H4 (cell line): ENCODE measurements at places on chromosomes 4 and X.

- DNase-seq: no peak
Observed at GRCh38 chr4:7652451-7652881, 217.7 kb upstream of the PSAPL1 start.

DNA sequence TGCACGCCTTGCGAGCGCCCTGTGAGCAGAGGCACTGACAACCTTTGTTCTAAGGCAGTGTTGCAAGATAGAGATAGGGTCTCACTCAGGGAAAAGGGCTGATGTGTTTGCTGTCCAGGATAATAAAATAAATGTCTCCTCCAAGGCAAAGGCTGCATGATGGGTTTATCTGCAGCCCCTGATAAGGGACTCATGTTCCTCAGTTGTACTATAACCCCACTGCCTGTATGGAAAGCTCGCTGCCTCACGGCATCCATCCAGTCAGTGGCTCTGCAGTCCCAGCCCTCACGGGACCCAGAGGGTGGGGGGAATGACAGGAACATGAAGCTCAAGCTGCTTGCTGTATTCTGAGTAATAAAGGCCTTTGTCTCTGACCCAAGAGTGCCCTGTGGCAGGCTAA lies 22.6 kb downstream of the BCLAF3 start:
- no peak for DNase-seq

DNA sequence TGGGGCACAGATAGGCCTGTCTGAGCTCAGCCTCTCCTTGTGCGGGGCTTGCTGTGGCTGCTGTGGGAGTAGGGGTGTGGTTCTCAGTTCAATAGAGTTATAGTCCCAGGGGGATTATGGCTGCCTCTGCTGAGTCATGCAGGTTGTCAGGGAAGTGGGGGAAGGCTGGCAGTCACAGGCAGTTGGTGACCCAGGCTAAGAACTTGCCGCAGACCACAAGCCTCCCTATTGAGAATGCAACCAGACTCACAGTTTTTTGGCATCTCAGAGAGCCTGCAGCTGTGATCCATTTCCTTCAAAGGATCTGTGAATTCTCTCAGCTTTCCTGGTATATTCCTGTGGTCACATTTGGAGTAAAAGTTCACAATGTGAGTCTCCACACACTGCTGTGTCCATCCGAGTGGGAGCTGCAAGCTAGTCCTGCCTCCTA lies 364.9 kb downstream of the ZNF674 start:
- peak; percentile 96 for DNase-seq

- no peak for DNase-seq
Observed at GRCh38 chr4:38382520-38382919, 281.5 kb upstream of the KLF3 start.

DNA sequence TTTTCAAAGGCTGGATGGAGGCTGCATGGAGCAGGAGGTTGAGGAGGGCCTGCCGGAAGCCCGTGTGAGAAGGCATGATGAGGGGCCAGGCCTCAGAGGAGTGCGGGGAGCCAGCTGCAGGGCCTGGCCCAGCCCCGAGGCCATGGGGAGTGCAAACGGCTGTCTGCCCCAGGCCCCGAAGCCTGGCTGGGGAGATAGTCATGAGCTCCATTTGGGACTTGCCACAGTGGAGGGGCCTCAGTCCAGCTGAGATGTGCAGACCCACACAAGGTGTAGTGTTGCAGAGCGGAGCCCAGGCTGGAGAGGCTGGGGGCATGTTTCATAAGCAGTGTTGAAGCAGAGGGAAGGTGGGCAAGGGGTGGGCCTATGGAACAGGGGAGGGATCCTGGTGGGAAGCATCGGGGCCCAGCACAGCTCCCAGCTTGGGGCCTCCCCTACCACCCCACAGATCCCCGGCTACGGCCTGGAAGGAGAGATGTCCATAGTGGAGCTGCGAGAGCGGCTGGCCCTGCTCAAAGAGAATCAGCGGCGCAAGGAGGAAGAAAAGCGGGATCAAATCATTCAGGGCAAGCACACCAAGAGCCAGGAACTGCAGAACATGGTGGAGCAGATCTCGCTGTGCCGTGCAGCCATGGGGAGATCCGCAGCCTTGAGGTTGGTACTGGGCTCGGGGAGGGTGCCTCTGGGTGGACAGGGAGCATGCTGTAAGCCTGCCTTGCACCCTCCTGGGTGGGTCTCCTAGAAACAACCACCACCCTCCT lies 9.1 kb upstream of the RNF4 start:
- DNase-seq: no peak

DNA sequence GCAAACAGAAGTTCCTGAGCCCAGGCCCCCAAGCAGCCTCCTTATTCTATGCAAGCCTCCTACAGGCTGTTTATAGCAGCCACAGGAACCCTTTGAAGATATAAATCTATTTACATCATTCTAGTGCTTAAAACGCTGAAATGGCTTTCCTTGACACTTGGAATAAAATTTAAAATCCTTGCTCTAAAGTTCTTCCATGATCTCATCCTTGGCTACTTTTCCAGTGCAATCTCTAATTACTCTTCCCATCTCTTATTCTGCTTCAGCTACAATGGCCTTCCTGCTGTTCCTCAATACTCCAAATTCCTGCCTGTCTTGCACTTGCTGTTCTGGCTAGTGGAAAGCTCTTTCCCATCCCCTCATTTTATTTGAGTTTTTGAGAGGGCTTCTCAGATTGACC lies 634.2 kb upstream of the NR3C2 start:
- DNase-seq: no peak

DNA sequence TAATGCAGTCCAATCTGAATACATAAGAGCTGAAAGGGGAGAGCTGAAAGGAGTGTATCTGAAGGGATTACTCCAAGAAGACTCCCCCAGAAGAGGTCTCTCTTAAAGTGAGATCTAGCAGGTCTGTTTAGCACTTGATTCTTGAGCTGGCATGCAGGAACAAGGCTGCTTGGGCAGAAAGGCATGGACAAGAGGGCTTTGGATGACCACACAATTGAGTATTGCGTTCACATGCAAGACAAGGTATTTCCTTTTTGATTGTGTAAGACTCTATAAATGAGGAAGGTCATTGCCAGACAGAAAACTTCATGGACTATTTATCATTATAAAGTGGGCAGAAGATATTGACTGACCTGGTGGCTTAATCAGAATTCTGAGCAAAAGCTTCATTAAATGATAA lies 145.5 kb upstream of the AFF2 start:
- DNase-seq: no peak

GRCh38 chr4:10161146-10161545 lies 44.5 kb upstream of the WDR1 start:
- no peak for DNase-seq

DNA sequence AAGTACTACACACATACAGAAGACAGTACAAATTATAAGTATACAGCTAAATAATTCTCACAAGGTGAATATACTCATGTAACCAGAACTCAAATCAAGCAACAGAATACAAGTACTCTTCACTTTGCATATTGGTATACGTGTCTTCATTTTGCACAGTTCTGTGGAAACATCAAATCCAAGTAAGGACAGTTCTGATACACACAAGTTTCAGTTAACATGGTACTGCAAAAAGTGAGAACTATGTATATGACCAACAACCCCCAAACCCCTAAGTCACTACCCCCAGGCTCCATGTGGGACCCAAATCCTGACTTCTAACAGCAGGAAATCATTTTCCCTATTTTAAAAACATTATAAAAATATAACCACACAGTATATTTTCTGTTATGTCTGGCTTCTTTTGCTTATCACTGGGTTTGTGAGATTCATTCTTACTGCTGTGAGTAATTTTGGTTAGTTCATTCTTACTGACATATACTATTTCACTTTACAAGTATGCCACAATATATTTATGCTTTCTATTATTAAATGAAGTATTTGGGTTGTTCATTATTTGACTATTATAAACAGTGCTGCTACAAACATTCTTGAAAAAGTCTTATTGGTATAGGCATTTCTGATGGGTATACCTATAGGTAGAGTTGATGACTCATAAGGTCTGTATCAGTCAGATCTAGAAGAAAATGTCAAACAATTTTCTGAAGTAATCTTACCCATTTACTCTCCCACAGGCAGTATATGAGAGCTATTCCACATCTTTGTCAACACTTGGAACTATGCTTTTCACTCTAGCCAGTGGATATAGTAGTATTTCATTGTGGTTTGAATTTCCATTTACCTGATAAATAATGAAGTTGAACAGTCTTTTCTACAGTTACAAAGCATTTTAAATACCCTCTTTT lies 47.0 kb downstream of the SCLT1 start:
- no peak for DNase-seq

GRCh38 chr4:89129080-89129640 lies 17.8 kb downstream of the TIGD2 start:
- DNase-seq: peak; percentile 66
